Cerebellum (tissue), 4 donors: ENCODE measurements at places on chromosomes 4 and X. TPM values are rescaled to one million over a fixed set of nuclear protein-coding genes. Genes with fewer than 3 reads are reported as not detected.

Gene RPS3A
- 1,466 TPM for total RNA-seq

Gene SH3BGRL
- 64.1 TPM for total RNA-seq

Gene COMMD8
- 12.9 TPM for total RNA-seq

Gene LDOC1
- 10.6 TPM for total RNA-seq

Gene KLHL13
- total RNA-seq, result 48.6 TPM

Gene FAM53A
- 1.6 TPM for total RNA-seq

Gene HHIP
- 10.6 TPM for total RNA-seq

Gene MSX1
- 6.7 TPM for total RNA-seq

Gene GAK
- total RNA-seq, result 49.6 TPM

Gene MXRA5
- total RNA-seq, result 6.7 TPM

Gene SMIM10
- 1.1 TPM for total RNA-seq

Gene PITX2
- total RNA-seq, result not detected

Gene PGM2
- 20.1 TPM for total RNA-seq

Gene RBMXL3
- not detected for total RNA-seq

Gene KDR
- 17.7 TPM for total RNA-seq

Gene GIMD1
- total RNA-seq, result not detected

Gene FAM9C
- not detected for total RNA-seq

Gene GDPD2
- 7.7 TPM for total RNA-seq

Gene PGAM4
- not detected for total RNA-seq

Gene FHDC1
- total RNA-seq, result 4.0 TPM

Gene USP17L25
- not detected for total RNA-seq

Gene PLP1
- 74.2 TPM for total RNA-seq

Gene MND1
- 5.3 TPM for total RNA-seq

Gene USP46
- 48.8 TPM for total RNA-seq

Gene MAGEB1
- not detected for total RNA-seq

Gene ASMT
- total RNA-seq, result 0.45 TPM

Gene STOX2
- 44.2 TPM for total RNA-seq

Gene TMPRSS11B
- total RNA-seq, result not detected

Gene CBR4
- 45.8 TPM for total RNA-seq

Gene HOPX
- total RNA-seq, result 17.4 TPM

Gene COX7B
- 120 TPM for total RNA-seq
